ENCODE measurements at places on chromosomes 5 and 9.

DNA sequence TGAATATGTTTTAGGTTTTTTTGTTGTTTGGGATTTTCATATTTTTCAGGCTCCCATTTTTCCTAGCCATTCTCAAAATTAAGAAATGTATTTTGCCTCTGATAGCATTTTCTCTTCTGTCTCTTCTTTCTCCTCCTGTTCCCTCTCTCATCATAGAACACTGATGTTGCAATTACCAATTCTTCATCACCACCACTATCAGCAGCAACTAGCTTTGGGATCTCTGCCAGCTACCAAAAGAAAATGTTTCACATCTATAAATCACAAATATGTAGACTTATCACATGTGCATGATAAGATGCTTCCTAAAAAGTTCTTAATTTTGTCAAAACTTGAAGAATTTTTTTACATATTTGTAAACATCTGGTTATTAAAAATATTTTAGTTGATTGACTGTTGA is 887.1 kb downstream of the MAT2B start:
- DNase-seq, result no peak

- no peak for DNase-seq
Measured at GRCh38 chr5:38540314-38540713, 16.1 kb downstream of the LIFR start.

DNA sequence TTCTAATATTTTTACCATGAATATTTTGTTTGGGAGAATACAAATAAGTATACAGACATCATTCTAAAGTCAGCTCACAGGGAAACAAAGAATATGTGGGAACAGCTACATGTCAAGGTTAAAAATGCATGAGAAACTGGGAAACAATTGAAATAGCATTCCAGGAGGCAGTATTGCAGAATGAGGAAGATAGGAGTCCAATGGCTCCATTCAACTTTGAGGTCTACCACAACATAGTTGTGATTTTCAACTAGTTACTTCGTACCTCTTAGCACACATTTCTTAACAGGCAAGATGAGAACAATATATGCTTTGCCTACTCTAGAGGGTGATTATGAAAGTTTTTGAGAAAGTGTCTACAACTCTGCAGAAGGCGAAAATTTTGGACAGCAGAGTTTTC is 35.2 kb upstream of the CAST start:
- peak; percentile 43 for DNase-seq

- DNase-seq, result no peak
Measured at GRCh38 chr9:136621019-136621733, 41.5 kb upstream of the EGFL7 start.

DNA sequence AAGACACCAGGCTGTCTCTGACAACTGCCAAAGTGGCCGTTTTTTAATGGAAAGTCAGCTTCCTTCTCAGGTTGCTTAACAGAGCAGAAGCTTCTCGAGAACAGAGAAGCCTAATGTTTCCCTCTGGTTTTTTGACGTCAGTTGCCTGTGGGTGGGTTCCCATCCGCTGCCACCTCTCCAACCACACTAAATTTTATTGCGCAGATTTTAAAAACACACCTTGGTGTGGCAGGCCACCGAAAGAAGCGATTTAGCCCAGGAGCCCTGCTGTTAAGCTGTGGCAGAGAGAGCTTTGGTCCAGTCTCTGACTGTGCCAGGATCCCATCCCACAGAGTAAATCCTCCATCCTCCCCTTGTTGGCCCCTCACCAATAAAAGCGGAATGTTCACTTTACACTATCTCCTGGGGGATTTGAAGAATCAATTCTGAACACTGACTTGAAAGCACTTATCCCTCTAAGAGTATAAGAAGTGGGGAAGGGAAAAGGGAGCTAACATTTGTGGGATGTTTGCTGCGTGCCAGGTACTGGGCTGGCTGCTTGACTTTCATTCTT is 181.6 kb downstream of the AOPEP start:
- DNase-seq, result no peak

GRCh38 chr5:147400881-147401280 is 109.0 kb downstream of the DPYSL3 start:
- no peak for DNase-seq

- DNase-seq, result no peak
Measured at GRCh38 chr5:99331061-99331460, 402.3 kb upstream of the CHD1 start.

DNA sequence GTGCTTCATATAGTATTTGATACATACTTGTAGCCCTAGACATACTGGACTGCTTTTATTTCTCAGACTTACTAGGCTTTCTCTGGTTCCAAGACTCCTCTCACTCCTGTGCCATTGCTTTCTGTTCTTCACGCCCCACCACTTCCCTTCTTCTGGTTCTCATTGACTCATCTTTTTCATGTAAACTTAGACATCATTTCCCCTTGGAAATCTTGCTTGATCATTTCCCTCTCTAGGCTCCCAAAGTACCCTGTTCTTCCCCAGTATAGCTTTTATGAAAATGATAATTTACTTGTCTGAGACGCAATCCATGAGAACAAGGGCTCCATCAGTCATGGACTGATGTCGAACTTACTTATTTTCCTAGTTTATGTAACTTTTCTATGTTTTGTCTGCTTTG is 83.5 kb downstream of the TLR4 start:
- DNase-seq, result no peak

- no peak for DNase-seq
Measured at GRCh38 chr5:91495699-91496098, 112.6 kb upstream of the ARRDC3 start.

DNA sequence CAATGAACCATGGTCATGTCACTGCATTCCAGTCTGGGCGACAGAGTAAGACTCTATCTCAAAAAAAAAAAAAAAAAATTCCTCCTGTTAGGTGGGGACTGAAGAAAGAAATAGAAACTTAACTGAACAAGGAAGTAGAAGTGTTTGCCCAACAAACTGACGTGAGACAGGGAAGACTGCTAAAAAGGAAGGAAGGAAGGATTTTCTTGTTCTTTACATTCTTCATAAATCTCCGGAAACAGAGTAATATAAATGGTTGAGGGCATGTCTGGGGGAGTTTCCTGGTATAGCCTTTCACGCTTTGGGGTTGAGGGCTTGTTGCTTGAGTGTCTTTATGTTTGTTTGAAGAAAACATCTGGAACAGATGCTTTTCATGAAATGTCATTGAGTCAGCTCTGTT is 3.1 kb downstream of the TOR1B start:
- no peak for DNase-seq

- no peak for DNase-seq
Measured at GRCh38 chr9:69877852-69878514, 57.4 kb downstream of the CFAP95 start.

- no peak for DNase-seq
Measured at GRCh38 chr9:137366891-137367381, 56.0 kb downstream of the EXD3 start.

- DNase-seq, result no peak
Measured at GRCh38 chr9:95876595-95876994, 1.1 kb downstream of the ERCC6L2 start.

- DNase-seq, result no peak
Measured at GRCh38 chr5:1140818-1141189, 28.9 kb upstream of the SLC12A7 start.

DNA sequence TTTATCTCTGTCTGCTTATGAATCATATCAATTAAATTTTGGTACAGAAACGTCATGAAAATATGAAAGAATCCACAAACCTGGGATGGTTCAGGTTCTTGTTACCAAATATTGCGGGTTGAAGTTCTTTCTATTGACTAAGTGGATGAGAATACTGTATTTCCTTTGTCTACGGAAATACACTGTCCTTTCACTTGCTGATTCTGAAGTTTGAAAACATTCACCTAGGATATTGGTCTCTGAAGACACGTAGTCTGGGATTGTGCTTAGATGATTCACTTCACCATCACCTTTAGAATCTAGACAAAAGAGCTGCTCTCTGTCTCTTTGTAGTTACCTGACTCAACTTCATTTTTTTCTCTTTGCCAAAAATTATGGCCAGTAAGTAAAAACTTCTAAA is 222.4 kb downstream of the FBN2 start:
- no peak for DNase-seq

DNA sequence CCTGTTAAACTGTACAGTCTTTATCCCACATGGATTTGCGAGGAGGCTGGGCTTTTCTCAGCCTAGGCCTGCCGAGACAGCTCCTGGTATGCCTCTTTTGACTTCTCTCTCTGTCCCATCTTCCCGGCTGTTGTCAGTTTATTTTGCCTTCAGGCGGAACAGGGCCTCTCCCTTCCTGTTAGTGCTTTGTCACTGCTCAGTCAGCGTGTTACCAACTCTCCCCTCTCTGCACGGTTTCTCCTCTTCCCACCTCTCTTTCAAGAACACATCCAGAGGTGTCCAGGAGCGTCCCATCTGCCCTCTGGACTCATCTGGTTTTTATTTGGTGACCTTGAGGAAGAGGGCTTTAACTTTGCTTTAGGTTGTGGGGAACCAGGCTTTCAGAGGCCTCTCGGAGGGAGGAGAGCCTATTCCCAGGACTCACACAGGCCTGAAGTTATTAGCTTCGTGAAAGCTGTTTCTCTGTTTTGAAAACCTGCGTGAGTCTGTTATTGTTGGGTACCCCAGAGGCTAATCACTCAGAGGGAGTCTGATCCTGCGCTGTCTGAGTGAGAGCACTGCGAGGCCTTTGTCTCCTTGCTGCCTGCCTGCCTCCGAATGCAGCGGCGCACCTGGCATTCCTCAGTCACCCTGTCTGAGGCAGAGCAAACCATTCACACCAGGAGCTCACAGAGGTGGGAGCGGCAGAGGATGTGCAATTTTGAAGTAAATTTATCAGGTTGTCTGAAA is 234.4 kb upstream of the MPDZ start:
- no peak for DNase-seq

DNA sequence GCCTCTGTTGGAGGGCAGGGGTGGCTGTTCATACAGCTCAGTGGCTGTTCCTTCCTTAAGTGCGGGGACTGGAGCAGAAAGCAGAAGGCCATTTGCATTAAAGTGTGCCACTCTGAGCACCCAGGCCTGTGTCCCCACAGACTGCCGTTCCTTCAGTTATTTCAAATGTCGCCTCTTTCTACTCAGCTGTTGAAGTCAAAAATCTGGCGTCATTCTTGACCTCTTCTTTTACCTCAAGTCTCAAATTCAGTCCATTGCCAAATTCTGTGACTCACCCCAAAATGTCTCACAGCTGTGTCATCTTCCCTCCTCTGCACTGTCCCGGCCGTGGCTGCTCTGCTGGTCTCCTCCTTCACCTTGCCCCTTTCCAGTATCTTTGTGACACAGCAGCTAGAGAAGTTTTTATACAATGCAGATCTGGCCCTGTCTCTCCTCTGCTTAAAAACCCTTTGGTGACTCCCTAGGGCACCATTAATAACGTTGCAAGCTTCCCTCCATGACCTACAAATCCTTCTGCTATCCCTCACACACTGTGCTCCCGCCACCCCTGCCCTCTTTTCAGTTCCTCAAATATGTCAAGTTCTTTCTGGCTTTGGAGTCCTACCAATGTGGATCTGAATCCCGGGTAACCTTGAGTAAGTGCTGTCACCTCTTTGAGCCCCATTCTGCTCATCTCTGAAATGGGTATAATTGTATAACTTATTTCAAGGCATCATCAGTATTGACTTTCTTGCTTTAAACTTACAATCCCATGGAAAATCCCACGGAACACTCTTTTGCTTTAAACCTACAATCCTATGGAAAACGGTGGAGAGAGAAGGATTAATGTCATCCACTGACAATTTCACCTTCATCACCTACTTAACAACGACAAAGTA is 98.3 kb upstream of the BOD1 start:
- peak; percentile 52 for DNase-seq

GRCh38 chr5:60404171-60404570 is 295.8 kb downstream of the DEPDC1B start:
- no peak for DNase-seq

- no peak for DNase-seq
Measured at GRCh38 chr9:14247577-14247976, 66.4 kb downstream of the NFIB start.

DNA sequence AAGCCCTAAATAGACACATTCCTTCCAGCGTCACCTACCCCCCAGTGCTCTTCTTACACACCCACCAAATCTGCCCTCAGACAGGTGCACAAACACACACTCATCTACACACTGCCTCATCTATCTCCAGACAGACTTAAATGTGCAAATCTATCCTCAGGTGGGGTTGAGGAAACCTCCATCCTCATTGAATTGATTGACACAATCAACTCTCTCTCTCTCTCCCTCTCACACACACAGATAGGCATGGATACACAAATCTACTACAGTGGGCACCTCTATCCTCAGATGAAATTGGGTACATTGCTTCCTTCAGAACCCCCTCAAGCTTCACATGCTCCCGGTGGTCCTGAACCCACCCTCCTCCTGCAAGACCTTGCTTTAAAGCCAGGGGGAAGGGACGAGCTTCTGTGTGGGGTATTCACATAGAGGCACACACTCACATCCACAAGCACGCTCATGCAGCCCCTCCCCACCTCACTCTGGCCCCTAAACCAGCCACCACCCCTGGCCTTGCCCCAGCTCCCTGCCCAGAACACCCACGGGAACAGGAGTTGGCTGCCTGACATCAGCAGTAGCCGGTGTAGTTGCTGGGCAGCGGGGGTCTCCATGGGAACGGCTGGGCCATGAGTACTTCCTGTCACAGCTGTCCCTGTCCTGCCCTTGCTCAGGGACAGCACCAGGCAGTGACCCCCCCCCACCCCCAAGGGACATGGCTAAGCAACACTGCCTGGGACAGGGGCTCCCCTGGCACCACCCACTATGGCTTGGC is 22.8 kb downstream of the PCDH1 start:
- no peak for DNase-seq

DNA sequence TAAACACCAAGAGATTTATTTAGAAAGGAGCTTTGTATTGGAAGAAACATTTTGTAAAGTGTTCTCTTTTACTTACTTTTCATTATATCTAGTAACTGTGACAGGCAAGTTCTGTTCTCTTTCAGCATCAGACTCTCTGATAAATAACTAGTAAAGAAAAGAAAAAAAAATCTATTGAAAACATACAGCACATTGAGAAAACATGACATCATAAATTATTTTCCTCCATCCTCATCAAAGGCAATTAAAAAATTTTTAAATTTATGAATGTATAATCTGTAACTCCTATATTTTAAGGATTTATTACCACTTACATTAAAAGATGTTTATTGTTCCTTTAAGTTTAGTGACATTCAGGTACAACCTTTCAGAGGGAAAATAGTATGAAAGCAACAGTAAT is 11.1 kb downstream of the CCNH start:
- DNase-seq, result no peak

GRCh38 chr9:114314881-114315722 is 7.8 kb upstream of the ORM1 start:
- DNase-seq, result no peak

GRCh38 chr5:170485616-170485911 is 18.3 kb upstream of the KCNIP1 start:
- no peak for DNase-seq
